Activated CD4-positive, alpha-beta T cell treated with anti-CD3 and anti-CD28 coated beads, Interleukin-2, amount 10 ng/mL, durations not matched to agents 7 days and 5 days (primary cell): ENCODE measurements at places on chromosomes 16 and 17. TPM values are rescaled to one million over a fixed set of nuclear protein-coding genes. Genes with fewer than 3 reads are reported as not detected.

GRCh38 chr17:40099619-40100418 lies 570 bp downstream of the NR1D1 start:
- no peak for DNase-seq

- no peak for DNase-seq
These were observed 107.8 kb downstream of the MSI2 start for GRCh38 chr17:57363998-57364643.

DNA sequence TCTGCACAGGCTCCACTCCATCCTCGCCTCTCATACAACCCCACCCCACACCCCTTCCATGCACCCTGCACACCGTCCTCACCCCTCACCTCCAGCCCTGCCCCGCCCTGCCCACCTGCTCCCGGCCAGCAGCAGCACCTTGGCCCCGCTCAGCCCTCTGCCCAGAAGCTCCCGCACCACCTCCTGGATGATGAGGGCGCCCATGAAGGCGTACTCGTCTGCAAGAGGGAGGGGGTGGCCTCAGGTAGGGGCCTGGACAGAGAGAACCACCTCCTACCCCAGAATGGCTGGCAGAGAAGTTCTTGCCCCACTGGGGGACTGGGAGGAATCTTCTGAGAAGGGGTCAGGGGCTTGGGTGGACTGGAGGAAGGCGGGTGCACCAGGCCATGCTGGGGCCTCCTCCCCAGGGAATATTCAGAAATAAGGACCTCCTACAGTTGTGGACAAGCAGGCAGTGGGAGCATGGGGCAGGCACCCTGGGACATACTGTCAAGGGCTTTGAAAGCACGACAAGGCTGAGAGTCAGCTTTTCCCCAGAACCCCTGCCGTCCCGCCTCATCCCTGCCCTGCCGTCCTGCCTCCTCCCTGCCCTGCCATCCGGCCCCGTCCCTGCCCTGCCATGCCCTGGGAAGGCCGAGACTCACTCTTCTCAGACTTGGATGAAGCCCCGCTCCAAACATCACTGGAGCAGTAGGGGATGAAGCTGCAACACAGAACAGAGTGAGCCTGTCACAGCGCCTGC lies 3.1 kb downstream of the NOTUM start:
- DNase-seq = no peak

DNA sequence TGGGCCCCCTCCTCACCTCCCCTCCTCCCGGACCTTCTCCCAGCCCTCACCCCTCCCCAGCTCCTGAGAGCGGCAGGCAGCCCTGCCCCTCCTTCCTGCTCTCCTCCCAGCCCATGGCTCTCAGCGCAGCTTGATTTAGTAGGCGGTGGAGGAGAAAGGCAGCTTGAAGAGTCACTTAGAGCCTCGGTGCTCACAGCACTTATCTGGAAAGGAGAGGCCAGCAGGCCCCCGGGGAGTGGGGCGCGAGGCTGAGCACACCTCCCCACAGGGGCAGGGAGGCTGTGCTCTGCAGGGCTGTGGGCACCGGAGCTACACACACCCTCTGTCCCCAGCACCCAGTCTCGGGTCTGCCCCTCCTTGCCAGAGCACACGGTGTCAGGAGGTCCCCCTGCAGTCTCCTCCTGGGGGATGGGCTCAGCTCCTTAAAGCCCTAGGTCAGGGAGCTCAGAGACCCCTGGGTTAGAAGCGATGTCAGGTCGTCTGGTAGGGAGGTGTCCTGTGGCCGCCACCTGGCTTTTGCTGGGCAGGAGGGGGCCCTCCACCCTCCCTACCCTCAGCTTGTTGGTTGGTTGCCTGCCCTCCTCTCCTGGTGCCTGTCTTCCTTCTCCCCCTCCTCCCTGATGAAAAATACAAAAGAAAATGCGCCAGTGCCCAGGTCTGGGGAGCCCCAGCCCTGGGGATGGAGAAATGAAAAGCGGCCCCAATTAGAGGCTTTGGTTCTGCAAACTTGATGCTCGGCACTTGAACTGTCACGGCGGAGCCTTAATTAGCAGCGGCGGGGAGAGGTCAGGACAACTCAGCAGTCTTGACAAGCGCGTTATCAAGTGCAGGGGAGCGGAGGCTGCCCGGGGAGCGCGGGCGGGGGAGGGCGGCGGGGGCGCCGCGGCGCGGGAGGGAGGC lies 151.1 kb upstream of the GSE1 start:
- no peak for DNase-seq

GRCh38 chr16:58449768-58450167 lies 50.2 kb upstream of the NDRG4 start:
- no peak for DNase-seq

DNA sequence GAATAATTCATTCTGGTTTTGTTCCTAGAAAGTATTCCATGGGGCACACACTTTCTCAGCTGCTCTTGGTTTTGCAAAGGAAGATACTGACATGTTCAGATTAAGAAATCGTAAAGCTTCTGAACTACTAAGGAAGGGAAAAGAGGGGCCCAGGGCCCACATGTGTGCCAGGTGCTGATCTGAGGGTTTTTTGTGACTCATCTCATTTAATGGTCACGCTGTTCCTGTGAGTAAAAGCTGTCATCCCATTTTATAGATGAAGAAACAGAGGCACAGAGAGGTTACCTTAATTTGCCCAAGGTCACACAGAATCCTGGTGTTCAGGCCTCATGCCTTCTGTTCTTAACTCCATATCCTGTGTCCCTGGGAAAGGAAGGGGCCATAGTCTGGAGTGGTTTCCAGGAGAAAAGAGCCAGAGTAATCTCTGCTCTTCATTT lies 113.2 kb downstream of the MSI2 start:
- DNase-seq = no peak

- no peak for DNase-seq
These were observed 19.0 kb downstream of the C17orf100 start for GRCh38 chr17:6670571-6670970.

GRCh38 chr17:17628388-17629008 lies 37.0 kb upstream of the PEMT start:
- peak; percentile 59 for DNase-seq

DNA sequence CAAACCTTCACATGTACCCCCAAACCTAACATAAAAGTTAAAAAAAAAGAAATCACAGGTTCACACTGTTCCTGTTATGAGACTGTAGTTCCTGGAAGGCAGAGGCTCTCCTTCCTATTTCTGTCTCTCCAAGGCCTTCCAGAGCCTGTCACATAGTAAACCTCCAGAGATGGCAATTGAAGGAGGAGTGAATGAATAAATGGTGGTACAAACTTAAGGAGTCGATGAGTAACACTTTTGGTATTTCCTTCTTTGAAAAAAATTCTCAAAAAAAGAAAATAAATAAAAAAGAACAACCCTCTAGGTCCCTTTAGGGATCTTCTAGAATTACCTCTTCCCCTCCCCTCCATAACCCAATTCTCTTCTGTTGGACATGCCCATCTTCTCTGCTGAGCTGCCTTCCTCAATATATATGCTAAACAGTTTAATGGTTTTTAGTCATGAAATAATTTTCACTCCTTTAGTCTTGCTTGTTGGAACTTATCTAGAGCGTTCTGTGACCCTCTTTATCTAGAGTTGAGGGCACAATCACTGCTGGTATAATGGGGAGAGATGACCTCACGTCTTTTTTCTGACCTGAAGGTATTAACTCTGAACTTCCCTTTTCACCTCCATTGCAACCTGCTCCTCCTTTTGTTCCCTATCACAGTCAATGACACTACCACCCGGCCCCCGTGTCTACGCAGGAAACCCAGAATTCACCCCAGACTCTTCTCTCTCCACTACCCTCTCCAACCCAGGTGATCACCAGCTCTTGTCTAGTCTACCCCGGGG lies 1.7 kb upstream of the TAF15 start:
- DNase-seq = no peak

BFAR gene
- total RNA-seq = 62.0 TPM

DNA sequence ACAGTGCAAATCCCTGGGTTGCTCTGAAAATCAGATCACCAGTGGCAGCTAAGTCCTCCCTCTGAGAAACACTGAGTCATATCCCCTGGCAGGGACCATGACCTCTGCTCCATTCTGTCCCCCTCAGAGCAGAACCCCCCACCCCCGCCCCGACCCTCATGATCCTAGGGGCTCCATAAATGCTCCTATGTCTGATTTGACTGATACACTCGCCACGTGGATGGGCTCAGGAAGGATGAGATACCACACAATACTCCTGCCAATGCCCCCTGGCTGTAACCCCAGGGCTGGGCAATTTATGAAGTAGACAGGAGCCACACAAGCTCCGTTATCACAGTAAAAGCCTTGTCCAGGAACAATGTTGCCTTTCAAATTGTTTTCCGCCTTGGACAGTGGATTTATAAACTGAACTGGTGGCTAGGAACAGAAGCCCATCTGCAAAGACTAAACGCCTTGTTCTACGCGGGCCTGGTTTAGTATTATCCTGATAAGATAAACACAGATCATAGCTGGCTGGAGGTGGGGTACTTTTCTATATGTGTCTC lies 394.8 kb downstream of the SLC39A11 start:
- DNase-seq = no peak

DNA sequence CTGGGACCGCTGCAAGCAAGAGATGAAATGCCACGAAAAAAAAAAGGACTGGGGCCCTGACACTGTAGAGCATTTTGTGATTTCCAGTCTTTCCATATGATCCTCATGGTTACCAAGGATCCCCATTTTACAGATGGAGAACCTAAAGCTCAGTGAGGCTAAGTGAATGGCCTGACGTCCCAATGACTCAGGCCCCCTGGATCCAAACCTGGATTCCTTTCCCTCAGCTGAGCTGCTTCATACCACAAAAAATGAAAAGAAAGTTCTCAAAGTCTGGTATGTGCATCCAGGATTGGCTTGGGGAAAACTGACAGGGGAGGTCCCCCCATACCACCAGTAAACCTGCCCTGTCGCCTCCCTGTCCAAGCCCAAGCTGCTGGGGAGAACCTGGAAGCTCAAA lies 80.5 kb downstream of the TEX14 start:
- DNase-seq = no peak

- no peak for DNase-seq
These were observed 4.3 kb downstream of the MPO start for GRCh38 chr17:58276423-58276822.

DNA sequence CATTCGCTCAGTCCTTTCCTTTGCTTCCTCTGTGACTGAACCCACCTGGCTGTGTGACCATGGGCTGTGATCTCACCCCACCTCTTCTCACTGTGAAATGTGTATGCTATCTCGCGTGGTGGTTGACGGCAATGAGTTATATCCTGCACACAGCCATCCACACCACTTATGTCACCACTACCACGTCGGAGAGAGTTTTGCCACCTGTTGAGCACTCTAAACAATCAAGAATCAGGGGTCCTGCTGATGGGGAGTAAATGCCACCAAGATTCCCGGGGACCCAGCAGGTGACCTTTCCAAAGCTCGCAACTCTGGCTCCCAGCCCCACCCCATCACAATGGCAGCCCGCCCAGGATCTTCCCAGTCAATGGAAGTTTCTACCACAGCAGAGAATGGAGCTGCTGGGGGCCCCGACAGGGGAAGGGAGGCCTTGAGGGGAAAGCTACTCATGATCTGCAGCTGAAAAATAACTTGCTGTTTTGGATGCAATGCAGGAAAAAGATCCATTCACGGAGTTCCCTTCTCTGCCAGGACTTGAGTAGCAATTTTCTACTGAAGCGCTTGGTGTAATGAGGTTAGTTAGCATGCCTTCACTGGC lies 26.2 kb upstream of the RCVRN start:
- DNase-seq = no peak
